Pancreas (tissue), 10 donors: ENCODE measurements at places on chromosomes 11 and 22. TPM values are rescaled to one million over a fixed set of nuclear protein-coding genes. Genes with fewer than 3 reads are reported as not detected.
A peak's percentile ranks its signal among the peaks of the same experiment; 100 is the strongest.

DNA sequence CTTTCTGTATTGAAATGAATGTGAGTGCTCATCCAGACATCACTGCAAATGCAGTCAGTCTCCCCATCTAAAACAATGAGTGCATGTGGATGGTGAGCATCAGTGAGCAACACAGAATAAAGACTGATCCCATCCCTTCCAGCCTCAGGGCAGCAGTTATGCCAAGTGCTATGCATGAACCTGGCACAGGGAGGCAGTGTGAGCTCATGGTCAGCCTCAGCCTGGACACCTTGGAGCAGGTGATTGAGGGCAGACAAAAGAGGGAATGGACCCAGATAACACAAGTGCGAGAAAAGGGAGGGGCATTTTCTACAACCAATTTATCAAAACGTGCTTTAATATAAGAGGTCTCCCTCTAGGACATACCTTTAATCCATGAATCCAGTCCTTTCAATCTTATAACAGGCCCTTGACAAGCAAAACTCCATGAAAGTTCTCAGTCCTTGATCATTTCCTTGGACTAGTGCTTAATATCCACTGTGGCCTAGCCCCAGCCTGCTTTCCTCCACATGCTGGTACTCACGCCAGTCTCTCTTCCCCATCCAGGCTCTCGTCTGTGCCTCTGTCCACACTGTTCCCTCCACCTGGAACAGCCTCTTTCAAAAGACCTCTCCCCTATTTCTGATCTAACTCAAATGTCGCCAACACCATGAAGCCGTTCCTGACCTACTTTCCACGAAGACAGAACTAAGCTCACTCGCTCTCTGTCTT lies 50.5 kb upstream of the LRRC55 start:
- peak; percentile 50 for DNase-seq
- H3K27me3 ChIP-seq: no peaks in the 10 kb centered on the region
- H3K4me1 ChIP-seq: no peaks in the 10 kb centered on the region
- no peak overlapping the region for H3K4me3 ChIP-seq
- no peak overlapping the region for H3K27ac ChIP-seq
- H3K36me3 ChIP-seq: no peaks in the 10 kb centered on the region

DNA sequence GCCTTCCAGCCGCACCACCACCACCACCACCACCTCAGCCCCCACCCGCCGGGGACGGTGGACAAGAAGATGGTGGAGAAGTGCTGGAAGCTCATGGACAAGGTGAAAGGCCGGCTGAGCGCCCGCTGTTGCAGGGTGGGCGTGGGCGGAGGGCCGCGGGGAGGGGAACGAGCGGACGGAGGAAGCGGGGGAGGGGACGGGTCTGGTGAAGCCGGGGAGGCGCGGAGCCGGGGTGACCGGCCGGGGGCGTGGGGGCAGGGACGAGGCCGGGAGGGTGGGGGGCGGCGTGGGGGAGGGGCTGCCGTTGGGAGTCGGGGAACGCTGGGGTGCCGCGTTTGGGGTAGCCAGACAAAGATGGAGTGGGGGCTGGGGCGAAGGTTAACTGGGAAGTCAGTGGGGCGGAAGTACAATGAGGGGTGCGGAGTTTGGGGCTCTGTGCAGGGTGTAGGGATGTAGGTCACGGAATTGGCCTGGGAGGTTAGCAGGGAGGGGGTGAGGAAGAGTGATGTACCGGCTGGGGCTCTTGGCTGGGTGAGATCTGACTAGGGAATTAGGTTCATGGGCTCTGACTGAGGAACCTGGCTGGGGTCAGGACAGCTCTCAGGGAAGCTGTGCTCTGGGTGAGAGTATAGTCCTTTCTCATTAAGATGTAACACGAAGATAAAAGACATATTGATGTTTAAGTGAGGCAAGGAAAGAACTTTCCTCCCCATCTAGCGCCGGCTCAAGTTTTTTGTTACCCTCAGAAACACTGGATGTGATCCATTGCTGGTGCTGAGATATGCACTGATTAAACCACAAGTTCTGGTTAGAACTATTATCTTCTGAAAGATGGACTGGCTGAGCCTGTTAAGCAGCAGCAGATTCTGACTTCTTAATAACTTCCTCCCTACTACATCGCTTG lies 624 bp downstream of the CBL start:
- peak overlapping the region; percentile 99 for H3K4me3 ChIP-seq
- peak overlapping the region; percentile 78 for H3K27ac ChIP-seq
- H3K4me1 ChIP-seq: peaks cover 4% of the 10 kb centered on the region
- peak; percentile 62 for DNase-seq
- no peaks in the 10 kb centered on the region for H3K27me3 ChIP-seq

- H3K4me3 ChIP-seq: no peak within 1 kb of the TSS
- H3K27me3 ChIP-seq: no peaks in the 10 kb centered on the region
- H3K27ac ChIP-seq: no peak within 1 kb of the TSS
- H3K4me1 ChIP-seq: no peaks in the 10 kb centered on the region
Observed at GRCh38 chr22:17562906-17563870, at the start of gene SLC25A18. SLC25A18 (plus strand) TSS chr22:17563498; CDS start chr22:17579945, 16,447 bp downstream.

- no peak overlapping the region for H3K4me3 ChIP-seq
- H3K27ac ChIP-seq: no peak overlapping the region
- no peak for DNase-seq
- no peaks in the 10 kb centered on the region for H3K27me3 ChIP-seq
Observed at GRCh38 chr11:30729187-30729713, 143.1 kb upstream of the MPPED2 start.

- H3K4me3 ChIP-seq: no peak overlapping the region
- no peaks in the 10 kb centered on the region for H3K36me3 ChIP-seq
- no peak for DNase-seq
Observed at GRCh38 chr11:61171907-61172306, 10.7 kb upstream of the VPS37C start.

Gene CNIH2
- 5.1 TPM for total RNA-seq

Gene PKDREJ
- not detected for total RNA-seq
